WTC11 (cell line): ENCODE measurements at places on chromosomes 11 and 22. TPM values are rescaled to one million over a fixed set of nuclear protein-coding genes. Genes with fewer than 3 reads are reported as not detected.
A peak's percentile ranks its signal among the peaks of the same experiment; 100 is the strongest.

Gene BATF2
- 1.3 to 3.2 TPM (median 2.2 TPM) in 3 replicates for total RNA-seq

Gene ALX4
- total RNA-seq, result not detected in 3 replicates

DNA sequence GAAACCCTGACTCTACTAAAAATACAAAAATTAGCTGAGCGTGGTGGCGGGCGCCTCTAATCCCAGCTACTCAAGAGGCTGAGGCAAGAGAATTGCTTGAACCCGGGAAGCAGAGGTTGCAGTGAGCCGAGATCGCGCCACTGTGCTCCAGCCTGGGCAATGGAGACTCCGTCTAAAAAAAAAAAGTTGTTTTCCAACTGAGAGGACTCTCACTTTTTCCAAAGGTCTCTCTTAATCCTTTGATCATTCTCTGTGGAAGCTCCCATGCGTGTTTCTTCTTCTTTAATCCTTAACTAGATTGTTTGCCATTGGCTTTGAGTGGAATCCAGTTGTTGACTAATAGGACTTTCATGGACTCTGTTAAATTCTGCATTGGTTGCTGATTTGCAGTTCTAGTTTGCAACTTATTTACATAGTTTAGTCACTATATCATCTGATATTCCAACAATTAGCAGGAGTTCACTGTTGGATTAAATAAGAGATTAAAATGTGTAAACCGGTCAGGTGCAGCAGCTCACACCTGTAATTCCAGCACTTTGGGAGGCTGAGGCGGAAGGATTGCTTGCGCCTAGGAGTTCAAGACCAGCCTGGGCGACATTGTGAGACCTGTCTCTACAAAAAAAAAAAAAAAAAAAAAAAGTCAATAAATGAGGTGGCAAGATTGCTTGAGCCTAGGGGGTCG lies 79.7 kb downstream of the C22orf31 start:
- DNase-seq, result no peak

DNA sequence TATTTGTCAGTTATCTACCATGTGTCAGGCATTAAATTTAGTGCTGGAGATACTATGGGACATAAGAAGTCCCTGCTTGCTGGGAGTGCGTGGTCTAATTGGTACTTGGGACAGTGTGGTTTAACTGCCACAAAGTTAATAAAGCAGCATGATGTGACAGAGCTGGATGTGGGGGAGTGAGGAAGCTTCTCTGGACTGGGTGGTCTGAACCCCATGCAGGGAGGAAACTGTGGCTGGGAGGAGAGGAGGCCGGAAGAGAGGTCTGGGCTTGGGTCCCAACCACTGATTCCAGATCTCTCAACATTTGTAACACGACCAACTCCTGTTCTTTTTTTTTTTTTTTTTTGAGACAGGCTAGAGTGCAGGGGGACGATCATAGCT lies 37.1 kb downstream of the ST3GAL4 start:
- DNase-seq, result no peak

DNA sequence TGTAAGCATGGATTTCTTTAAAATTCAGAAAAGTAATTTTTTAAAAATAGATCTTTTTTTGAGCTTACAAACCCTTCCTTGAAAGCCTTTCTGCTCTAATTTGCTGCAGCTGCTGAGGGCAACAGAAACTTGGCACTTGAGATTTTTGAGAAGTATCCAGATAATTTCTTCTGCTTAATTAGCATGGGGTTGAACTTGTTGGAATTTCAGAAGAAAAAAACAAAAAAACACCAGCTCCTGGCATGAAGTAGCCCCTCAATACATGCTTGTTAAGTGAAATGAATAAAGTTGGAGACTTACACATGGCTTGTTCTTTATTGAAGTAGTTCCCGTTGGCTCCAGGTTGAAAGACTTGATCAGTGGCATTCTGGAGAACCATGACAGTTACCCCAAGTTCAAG lies 331.4 kb upstream of the RAG2 start:
- DNase-seq, result no peak

- no peak for DNase-seq
Observed at GRCh38 chr11:82763167-82763566, 29.5 kb upstream of the FAM181B start.

Gene MIAT
- total RNA-seq, result 50.7 to 61.6 TPM (median 58.2 TPM) in 3 replicates

DNA sequence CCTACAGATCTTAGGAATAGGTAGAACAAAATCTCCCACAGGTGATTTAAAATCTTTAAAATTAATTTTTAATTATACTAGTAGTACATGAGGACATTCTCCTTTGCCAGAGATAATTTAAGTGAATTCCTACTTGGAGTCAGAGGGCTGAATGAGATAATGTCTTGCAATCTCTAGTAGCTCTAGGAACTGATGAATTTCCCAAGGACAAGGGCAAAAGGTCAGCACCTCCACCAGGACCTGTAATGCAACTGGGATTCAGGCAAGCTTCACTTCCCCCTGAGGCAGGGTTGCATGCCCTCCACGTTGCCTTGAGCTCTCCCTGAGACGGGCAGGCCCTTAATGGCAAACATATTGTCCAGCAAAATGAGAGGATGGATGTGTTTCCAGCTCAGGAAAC lies 330.3 kb upstream of the PITPNB start:
- no peak for DNase-seq

GRCh38 chr11:11229647-11230046 lies 123.4 kb downstream of the CSNK2A3 start:
- no peak for DNase-seq

Gene SCN2B
- total RNA-seq, result 0.16 to 0.37 TPM (median 0.20 TPM) in 3 replicates

GRCh38 chr11:112248201-112248600 lies 12.5 kb downstream of the PLET1 start:
- no peak for DNase-seq

DNA sequence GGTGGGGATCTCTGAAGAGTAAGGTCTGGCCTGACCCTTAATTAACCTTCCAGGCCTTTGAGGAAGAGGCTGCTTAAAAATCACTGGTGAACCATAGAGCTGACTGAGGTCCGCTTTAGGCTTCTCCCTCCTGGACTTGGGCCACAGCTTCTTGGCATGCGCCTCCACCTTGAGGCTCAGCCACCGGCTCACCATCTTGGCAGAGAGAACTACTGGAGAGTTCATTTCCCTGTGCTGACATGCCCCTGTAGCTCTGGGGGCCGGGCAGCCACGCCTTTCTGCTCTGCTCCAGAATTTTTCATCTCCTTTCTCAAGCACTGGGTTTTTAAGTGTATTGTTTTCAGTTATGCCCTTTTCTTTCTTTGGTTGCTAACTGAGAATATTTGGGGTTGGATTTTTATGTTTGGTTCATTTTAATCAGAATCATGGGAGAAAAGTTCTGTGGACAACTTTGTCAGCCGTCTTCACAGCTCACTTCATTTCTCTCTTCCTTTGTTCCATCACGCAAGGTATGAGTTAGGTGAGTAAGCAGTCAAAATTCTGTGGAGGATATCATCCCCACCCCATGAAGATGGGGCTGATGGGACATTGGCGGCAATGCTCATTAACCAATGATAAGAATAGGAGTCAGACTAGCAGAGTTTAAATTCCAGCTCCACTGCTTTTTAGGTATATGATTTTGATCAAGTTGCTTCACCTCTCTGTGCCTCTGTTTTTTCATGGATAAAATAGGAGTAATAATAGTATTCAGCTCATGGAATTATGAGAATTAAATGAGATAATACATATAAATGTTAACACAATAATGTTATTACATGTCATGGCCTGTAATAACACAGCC lies 103.9 kb downstream of the DBX1 start:
- DNase-seq, result no peak

DNA sequence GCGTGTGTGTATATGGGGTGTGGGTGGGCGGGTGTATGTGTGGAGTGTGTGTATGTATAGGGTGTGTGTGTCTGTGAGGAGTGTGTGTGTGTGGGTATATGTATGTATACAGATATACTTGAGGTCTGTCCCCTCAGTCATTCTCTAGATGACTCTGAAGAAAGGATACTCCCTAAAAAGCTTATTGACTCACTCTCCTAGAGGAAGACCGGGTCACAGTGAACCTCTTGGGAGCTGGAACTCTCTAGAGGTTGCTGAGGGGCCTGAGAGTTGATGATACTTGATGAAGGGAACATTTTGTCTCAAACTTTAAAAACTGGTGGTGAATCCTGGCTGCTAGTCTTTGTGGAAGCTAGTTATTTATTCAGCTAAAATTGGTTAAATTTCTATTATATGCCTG lies 15.1 kb downstream of the STX3 start:
- no peak for DNase-seq

GRCh38 chr11:115198321-115198741 lies 305.9 kb downstream of the CADM1 start:
- no peak for DNase-seq

Gene RIC3
- 15.0 to 17.6 TPM (median 15.7 TPM) in 3 replicates for total RNA-seq

Gene TRIM3
- total RNA-seq, result 16.6 to 21.3 TPM (median 19.0 TPM) in 3 replicates

GRCh38 chr11:4577761-4578160 lies 3.8 kb upstream of the OR52I2 start:
- no peak for DNase-seq

Gene CECR2
- 110 to 111 TPM (median 110 TPM) in 3 replicates for total RNA-seq

DNA sequence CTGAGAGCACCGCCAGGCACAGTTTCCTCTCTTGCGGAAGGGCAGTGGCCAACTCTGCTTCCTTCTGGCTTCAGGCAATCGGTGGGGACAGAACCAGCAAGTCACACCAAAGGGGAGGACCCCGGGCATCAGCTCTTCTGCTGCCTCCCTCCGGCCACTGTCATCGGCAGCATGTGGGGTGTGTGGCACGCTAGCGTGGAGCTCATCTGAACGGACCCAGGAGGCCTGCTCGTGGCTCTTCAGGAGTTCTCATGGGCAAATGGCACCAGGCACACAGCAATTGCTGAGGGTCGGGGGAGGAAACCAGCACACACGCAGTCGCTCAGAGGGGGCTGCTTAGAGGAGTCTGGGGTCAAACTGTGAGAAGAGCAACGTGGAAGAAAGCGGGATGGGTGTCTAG lies 26.9 kb downstream of the B3GAT1 start:
- no peak for DNase-seq

Gene OR9G1
- total RNA-seq, result not detected in 3 replicates

GRCh38 chr22:49917974-49918910 lies at the start of the genes ALG12 and CRELD2:
ALG12 (minus strand) TSS chr22:49918438; CDS start chr22:49913765, 4,673 bp downstream.
CRELD2 (plus strand) TSS chr22:49918634; CDS start chr22:49918770, 136 bp downstream.
- peak; percentile 98 for DNase-seq

DNA sequence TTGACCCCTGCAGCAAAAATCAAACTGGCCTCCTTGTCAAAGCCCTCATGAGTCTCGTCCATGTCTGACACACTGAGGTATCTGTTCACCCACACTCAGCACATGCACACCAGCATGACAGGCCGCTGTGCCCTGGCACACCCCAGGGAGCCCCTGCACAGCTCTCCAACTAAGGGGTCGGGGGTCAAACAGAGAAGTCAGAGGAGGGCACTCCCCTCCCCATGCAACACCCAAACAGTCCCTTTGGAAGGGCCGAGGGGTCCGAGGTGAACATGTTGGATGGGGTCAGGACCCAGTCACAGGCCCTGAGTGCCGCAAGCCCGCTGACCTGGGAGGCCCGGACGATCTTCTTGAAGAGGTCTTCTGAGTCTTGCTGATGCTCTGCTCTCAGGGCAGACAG lies 14.6 kb downstream of the SUN2 start:
- DNase-seq, result no peak

DNA sequence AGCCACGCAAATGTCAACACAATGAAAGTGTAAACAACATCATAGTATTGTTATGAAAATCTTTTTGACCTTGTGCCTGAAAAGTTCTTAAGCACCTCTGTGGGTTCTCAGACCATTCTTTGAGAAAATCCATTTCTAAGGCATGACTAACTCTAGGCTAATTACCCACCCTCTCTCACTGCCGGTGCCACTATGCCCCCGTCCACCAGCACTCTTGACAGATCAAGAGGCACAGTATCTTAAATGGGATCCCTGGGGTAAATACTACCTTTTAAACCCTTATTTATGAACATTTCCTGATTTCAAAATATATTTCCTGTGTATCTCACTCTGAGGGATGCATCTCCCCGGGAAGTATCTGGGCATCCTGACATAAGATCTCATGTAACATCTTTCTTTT lies 607.5 kb downstream of the METTL15 start:
- no peak for DNase-seq

GRCh38 chr11:10916665-10917064 lies 58.8 kb upstream of the ZBED5 start:
- DNase-seq, result no peak

Gene GLYATL1
- total RNA-seq, result 5.4 to 9.4 TPM (median 7.3 TPM) in 3 replicates

Gene SHISA8
- 2.1 to 2.4 TPM (median 2.2 TPM) in 3 replicates for total RNA-seq

DNA sequence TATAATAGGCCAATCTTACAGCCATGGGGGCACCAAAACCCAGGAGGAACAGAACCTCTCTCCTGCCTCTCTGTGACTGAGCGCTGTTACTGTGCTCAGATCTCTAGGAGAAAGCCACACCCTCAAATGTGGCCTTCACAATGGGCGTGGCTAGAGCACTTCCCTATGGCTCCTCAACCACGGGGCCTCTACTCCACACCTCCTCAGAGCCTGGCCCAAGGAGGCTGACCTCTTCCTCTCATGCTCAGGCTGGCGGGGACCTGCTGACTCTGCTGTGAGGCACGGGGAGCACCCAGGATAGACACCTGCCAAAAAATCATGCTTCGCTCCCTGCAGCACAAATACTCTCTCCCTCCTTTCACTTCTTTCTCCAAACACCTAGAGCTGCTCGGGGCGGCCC lies 41.0 kb downstream of the C11orf58 start:
- DNase-seq, result peak; percentile 33

GRCh38 chr11:114219559-114220349 lies 76.4 kb upstream of the NNMT start:
- DNase-seq, result no peak
